Activated T-helper 1 cell treated with Interleukin-2 at 50 U/mL for 16 hours (primary cell): ENCODE measurements at places on chromosomes 5 and 9.

DNA sequence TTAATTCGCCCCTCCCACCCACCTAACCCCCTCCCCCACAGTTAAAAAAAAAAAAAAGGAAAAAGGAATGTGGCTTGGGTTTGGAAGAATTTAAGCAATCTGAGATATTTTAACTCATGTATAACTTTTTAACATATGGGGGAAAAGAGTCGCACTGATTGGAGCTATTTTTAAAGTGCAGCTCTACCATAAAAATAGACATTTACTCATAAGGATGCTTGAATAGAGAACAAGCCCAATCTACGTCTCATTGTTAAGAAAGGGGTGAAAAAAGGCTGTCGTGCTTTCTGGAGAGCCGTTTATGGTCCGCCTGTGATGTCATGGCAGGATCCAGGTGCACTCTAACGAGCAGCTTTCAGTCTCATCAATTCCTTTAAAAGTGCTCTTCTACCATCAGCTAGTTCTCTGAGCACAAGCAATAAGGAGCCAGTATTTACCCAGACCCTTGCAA is 142.4 kb downstream of the ELAVL2 start:
- no peak for DNase-seq

DNA sequence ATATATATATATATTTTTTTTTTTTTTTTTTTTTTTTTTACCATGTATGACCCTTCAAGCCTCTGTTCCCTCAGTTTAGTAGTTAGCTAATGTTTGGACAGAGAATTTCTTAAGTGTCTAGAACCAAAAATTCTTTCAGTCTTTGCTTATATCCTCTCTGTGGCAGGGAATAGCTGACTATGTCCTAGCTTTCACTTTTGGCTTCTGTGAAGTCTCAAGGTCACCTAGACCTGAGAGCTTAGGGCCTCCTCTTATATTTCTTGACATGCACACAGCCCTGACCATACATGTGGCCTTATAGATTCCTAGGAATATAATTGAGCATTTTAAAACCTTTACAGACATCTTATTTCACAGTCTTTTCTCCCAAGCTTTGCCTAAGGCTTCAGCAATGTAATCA is 930.8 kb upstream of the CDH9 start:
- DNase-seq = no peak

GRCh38 chr5:165209101-165209727 is 1703.8 kb downstream of the MAT2B start:
- DNase-seq = no peak

- DNase-seq = no peak
Observed at GRCh38 chr9:112852741-112853504, 37.8 kb downstream of the SLC46A2 start.

DNA sequence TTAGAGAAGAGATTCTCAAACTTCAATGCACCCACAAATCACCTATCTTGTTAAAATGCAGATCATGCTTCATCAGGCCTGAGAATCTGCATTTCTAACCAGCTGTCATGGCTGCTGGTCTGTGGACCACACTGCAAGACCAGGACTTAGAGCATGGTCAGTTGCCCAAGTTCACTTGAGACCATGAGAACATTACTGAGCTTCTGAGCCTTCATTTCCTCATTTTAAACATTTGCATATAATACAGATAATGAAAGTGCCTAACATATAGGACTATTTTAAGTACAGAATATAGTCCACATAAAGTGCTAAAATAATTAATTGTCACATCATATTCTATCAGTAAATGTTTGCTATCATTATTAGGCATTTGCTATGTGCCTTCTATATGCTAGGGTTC is 260.8 kb upstream of the TNC start:
- DNase-seq = no peak

- no peak for DNase-seq
Observed at GRCh38 chr9:71704796-71705195, 63.5 kb downstream of the CEMIP2 start.

DNA sequence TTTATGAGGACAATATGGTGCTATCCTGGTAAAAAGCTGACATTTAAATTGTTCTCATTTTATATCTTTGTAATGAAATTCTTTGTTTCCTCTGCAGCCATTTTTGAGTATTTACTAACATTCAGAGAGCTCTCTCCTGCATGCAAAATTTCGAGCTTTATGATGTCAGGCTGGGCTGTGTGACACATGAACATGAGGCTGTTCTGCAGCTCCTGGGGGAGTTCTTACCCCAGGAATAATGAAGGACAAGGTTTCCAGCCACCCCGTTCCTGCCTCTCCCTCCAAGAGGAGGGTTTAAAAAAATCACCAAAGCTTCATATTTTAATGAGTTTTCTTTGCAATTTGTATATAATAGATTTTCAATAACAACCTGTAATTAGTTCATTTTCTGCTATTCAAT is 252.4 kb downstream of the HSPA4 start:
- DNase-seq = no peak

GRCh38 chr5:59756373-59757035 is 137.0 kb downstream of the PDE4D start:
- DNase-seq = no peak

GRCh38 chr5:132474131-132474723 is 16.3 kb downstream of the IRF1 start:
- DNase-seq = no peak

DNA sequence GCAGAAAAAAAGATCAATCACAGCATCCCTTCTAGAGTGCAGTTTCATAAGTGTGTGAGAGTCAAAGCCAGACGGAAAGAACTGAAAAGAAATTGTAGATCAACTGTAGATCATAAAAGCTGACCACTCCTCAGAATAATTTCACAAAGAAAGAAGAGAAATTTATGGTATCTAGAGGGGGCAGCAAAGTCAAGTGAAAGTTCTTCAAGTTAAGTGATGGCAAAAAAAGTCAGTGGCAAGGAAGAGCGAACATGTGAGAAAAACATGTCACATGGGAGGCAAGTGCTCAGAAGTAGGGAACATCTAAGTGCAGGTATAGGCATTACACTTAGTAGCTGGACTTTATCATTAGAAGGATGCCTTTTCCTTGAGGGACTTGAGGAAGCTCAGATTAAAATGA is 245.1 kb upstream of the ISL1 start:
- no peak for DNase-seq

DNA sequence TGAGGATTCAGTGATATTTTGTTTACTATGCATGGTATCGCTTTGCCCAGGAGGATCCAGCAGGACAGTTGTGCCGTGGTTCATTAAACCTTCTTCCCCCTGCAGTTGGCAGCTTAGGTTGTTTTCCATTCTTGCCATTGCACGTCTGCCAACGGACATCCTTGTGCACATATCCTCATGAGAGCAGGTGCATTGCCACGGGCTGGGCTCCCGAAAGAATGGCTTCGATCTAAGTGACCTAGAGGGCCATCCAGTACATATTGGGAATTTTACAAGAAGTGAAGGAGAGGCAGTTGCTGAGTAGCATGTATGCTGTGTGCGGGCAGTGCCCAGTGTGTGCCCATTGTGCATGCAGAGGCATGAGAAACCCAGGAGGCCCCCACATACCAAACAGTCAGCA is 22.1 kb downstream of the HRH2 start:
- no peak for DNase-seq

DNA sequence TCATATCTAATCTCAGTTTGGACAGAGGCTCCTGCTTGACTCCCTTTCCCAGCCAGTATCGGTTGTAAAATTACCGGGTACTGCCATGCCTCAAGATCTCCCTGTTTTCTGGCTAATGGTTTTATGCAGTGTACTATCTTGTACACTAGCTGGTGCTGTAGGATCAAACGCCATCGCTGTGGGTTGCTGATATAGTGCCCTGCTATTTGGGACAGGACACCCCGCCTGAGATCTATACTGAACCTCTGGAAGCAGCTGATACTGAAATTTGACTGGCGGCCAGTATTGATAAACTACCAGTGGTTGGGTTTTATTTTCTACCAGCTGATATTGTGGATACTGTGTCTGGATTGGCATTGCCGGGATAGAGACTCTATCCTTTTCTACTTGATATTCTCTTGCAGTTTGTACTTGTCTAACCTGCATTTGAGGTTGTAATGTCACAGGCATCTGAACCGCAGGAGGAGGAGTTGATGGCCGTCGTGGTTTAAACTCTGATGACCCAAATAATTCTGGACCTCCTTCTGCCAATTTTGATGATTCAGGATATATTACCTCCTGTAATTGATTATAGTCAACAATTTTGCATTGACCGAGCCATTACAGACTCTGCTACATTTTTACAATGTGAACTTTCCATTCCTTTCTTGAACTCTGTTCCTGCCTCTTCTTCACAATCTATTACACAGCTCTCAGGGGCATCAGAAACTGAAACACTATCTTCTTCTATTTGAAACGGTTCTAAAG is 112.5 kb upstream of the LARP1 start:
- no peak for DNase-seq

DNA sequence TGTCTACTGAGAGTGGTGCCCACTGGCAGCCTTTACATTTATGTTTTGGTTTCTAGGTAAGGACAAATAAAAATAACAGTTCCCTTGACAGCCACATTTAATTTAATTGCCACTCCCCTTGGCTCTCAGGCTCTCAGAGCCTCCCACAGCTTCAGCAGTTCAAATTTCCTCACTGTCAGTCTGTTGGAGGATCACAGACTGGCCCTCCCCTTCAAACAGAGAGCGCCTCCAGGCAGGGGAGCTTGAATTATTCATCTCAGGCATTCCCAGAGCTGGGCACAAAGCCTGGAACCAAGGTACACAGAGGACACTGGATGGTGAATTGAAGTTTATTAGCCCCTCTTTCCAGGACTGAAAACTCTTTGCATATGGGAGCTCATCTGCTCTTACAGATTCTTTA is 407.7 kb downstream of the SPOCK1 start:
- no peak for DNase-seq

DNA sequence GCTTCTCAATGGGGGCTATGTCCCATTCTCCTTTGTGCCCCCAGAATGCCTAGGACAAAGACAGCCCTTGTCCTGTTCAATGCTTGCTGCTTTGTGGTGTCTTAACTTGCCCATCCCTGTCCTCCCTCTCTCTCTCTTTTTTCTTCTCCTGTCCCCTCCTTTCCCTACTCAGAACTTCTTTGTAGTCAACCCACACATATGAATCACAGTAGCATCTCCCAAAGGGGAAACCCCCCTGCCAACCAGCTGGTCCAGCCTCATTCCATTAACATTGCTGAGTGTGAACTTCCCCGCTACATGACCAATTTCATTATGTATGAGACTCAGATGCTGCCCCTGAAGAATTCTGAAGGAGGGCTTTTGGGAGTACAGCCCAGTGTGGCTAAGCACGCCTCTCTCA is 408.3 kb downstream of the ENC1 start:
- DNase-seq = no peak

- DNase-seq = no peak
Observed at GRCh38 chr9:117744856-117745389, 40.7 kb downstream of the TLR4 start.

GRCh38 chr5:128534726-128535125 is 3.3 kb downstream of the FBN2 start:
- no peak for DNase-seq

DNA sequence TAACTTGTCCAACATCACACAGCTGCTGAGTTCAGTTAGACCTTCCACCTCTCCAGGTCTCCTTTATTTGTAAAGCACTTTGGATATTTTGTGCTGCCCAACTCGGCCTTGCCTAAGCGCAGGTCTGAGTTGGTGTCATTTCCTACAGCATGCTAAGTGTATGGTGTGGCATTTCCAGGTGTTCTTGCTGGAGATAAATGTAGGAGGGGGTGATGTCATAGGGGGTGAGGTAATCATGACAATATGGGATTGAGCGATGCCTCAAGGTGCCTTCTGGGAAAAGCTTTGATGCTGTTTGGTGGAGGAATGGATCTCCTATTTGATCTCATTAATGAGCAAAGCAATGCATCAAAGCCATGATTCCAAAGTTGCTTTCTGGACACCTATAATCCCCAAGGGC is 32.3 kb upstream of the NEURL1B start:
- DNase-seq = no peak

DNA sequence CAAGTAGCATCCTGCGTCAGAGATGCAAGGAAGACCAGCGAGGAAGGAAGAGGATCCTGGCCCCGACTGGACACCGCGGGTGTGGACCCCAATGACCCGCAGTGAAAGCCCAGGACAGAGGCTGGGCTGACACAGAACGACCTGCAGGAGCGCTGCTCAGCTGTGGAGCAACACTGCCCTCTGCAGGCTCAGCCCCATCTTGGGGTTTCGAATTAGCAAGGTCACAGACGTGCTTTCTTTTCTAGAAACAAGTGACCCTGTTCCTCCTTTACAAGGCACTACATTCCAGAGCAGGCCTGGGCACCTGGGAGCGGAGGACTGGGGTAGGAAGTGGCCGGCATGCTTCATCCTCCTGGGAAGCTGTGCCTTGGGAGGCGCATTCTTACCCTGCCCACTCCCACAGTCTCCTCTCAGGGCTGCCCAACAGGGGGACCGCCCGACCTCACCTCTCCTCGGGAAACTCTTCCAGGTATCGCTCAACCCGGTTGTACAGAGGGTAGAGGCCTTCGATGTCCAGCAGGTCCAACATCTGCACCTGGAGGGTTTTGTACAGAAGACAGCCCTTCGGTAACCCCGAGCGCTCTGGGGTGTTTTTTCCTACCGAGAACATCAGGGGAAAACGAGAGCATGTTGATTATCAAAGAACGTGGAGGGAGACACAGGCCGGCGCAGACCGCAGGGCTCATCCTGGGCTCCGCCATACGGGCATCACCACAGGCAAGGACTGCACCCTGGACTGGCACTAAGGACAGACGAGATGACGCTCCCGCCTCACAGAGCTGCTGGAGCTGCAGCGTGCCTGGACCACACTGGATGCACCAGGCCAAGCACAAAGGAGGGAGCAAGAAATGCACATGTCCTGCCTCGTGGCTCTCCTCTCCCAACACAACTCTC is 35.0 kb downstream of the IPPK start:
- DNase-seq = peak; percentile 20

GRCh38 chr5:1343315-1343751 is 1.6 kb downstream of the CLPTM1L start:
- DNase-seq = no peak

DNA sequence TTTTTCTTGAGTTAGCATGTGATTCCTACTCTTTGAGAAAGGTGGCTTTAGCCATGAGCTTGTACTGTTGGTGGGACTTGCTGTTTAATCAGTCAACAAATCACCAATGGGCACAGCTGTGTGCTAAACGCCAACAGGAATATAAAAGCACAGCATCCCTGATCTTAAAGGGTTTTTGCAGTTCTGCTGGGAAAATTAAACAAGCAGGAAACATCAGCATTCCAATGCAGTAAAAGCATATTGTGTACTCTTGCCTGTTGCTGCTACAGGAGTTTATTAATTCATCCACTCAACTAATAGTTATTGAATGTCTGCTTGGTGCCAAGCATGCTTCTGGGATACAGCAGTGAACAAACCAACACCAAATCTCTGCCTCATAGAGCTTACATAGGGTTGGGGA is 27.4 kb upstream of the F2RL1 start:
- no peak for DNase-seq

DNA sequence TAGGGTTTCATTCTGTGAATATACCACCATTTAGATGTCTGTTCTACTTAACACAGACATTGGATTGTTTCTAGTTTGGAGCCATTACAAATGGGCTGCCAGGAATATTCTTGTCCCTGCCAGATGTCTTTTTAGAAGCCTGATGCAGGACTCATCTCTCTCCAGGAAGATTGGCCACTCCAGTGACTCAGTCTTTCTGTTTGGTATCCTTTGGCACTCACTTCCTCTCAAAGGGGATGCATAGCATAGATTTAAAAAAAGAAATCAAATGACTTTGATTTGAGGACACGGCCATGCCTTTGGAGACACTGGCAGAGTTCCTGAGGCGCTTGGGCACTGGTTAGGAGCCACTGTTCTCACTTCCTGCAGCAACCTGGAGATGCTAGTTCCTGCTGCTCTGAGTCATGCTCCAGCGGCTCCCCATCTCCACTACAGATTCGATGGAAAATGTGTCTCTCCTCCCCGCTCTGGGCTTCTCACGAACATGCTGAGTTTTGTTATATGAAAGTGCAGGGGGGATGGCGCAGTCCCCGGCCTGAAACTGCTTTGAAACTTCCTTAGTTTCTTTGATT is 3.5 kb upstream of the ZNF366 start:
- DNase-seq = no peak
